A549 treated with CORT108297 at 1 μM for 4 hours (cell line): ENCODE measurements at places on chromosomes 1 and 21. TPM values are rescaled to one million over a fixed set of nuclear protein-coding genes. Genes with fewer than 3 reads are reported as not detected.

MCOLN2 gene
- total RNA-seq: 2.0 to 2.9 TPM (median 2.5 TPM) in 5 replicates

STIL gene
- 9.6 to 10.7 TPM (median 10.1 TPM) in 5 replicates for total RNA-seq

AMY1A gene
- total RNA-seq: not detected in 5 replicates

CKS1B gene
- total RNA-seq: 329 to 371 TPM (median 349 TPM) in 5 replicates

JAM2 gene
- total RNA-seq: 0.03 TPM in 1 of 5 replicates, not detected in the others

PYHIN1 gene
- not detected in 5 replicates for total RNA-seq

BCAN gene
- total RNA-seq: 0.05 to 0.12 TPM in 2 of 5 replicates, not detected in the others

FCRL5 gene
- not detected in 5 replicates for total RNA-seq

FMN2 gene
- total RNA-seq: 5.0 to 6.5 TPM (median 5.6 TPM) in 5 replicates

TMEM200B gene
- total RNA-seq: 0.05 to 0.16 TPM (median 0.12 TPM) in 5 replicates

ECM1 gene
- total RNA-seq: 1.8 to 2.3 TPM (median 2.2 TPM) in 5 replicates

RGS13 gene
- total RNA-seq: not detected in 5 replicates

SIM2 gene
- 7.7 to 11.7 TPM (median 11.0 TPM) in 5 replicates for total RNA-seq

COL6A2 gene
- 13.8 to 17.6 TPM (median 14.9 TPM) in 5 replicates for total RNA-seq

LCE2B gene
- not detected in 5 replicates for total RNA-seq

KRTAP13-2 gene
- not detected in 5 replicates for total RNA-seq

KIF26B gene
- 0.05 to 0.07 TPM (median 0.06 TPM) in 5 replicates for total RNA-seq

PRRC2C gene
- total RNA-seq: 59.1 to 80.1 TPM (median 75.6 TPM) in 5 replicates
